Stimulated activated CD8-positive, alpha-beta memory T cell treated with anti-CD3 and anti-CD28 coated beads, Interleukin-2, amount 100 ng/mL, for 48 hours (primary cell): ENCODE measurements at places on chromosomes 12 and 14.

DNA sequence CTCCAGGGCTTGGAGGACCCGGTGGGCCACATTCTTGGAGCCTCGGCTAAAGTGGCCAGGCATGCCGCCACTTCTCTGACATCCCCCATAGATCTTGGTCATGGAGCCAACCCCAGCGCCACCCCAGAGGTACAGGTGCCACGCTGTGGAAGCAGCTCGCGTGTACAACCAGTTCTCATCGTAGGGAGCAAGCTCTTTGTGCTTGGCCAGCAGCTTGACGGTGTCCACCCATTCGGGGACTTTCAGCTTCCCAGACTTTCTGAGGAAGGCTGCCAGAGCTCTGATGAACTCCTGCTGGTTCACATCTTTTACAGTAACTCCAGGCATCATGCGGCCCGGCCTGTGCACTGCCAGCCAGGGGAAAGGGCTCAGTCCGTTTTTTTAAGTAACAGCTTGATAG lies 29.3 kb upstream of the EAPP start:
- no peak for DNase-seq

DNA sequence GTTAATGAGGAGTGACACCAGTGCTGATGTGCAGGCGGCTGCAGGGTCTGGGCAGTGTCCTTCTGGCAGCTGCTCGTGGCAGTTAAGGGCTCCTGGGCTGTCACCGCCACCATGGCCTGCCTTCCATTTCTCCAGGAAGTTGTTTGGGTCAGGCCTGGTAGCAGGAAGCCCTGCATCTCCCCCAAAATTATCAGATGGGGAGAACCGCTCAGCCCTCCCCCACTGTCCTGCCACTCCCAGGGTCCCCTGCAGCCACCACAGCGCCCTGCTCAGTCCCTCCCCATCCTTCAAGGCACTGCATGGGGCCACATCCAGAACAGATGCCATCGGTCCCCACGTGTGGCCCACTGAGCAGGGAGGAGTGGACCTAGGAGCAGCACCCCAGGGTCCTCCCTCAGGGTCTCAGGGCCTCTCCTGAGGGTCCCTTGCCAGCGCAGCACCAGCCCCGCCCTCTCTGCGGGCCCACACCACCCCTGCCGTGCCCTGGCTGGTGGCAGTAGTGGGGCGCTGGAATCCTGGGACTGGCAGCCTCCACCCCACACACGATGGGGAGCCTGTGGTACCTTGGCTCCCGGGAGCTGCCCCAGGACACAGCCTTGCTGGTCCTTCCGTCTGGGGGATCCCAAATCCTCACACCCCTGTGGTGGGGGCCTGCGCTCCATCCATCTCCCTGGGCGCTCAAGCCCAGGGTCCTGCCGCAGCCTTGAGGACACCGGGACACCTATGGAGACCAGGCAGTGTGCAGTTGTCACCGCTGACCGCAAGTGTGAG lies 10.3 kb upstream of the AMN start:
- no peak for DNase-seq

DNA sequence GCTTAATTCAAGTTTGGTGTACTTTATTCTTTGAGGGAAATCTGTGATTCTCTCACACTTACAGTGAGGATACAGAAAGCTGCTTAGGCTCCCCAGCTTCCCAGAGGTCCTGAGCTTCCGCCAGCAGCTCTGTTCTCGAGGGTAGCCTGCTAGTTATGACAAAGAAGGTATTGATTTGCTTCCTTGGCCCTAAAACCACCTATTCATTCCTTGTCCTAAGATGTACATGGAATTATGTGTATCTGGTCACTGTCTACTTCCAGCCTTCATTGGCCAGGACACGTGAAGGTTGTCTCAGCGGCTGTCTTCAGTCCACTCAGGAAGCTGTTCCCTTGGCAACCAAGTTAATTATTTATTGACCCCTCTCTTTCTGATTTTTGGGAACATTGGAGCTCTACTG lies 55.7 kb downstream of the GALNT8 start:
- DNase-seq = no peak

GRCh38 chr12:75706786-75707605 lies 195.6 kb upstream of the KRR1 start:
- no peak for DNase-seq

DNA sequence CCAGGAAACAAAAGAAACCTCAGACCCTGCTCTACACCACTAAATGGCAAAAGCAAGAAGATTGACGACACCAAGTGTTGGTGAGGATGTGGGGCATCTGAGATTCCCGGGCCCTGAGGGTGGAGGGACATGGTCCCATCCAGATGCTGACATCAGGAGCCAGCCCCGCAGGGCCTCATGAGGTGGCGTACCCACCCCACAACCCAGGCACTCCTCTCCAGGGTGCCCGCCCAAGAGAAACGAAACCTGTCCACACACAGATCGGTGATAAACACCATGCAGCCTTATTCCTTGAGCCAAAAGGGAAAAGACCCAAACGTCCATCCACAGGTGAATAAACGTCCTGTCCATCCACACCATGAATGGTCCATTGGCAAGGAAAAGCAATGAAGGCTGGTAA lies 54.8 kb upstream of the C14orf180 start:
- DNase-seq = no peak

GRCh38 chr12:70660620-70661219 lies 23.5 kb upstream of the PTPRB start:
- DNase-seq = no peak

DNA sequence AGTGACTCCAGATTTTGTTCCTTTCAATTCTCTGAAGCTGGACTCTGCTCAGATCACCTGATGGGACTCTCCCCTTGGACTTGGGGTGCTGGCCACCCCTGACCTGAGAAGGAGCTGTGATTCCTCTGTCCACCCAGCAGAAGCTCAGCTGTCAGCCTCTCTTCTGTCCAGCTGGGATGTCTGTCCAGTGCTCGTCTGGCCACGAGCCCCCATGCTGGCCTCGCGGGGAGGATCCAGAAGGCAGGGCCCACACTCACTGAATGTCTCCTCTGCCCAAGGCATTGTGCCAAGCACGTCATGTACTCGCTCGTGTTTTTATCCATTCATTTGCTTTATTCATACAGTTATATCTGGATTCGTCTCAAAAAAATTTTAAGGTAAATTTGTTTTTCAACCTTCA lies 14.2 kb upstream of the SLC24A4 start:
- no peak for DNase-seq

GRCh38 chr12:80241576-80242273 lies 142.4 kb downstream of the OTOGL start:
- DNase-seq = no peak

DNA sequence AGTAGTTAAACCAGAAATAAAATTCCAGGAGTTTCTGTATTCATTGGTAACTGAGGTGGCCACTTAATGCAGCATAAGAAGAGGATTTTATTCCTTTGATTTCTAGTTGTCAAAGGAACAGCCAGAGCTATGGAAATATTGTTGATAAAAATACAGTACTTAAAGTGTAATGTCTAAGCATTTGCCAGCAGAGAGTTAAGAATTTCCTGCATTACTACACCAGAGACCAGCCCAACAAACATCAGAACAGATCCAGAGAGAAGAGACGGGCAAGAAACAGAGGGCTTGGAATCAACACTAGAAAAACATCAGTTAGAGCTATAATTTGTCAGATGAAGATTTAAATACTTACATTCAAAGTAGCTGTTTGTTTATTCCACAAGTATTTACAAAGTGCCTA lies 77.9 kb downstream of the ST8SIA1 start:
- DNase-seq = no peak

- no peak for DNase-seq
These were observed 64.9 kb downstream of the ETNK1 start for GRCh38 chr12:22689876-22690275.

- DNase-seq = no peak
These were observed 20.0 kb downstream of the DICER1 start for GRCh38 chr14:95137164-95137803.

GRCh38 chr12:116172224-116172849 lies 105.2 kb downstream of the MED13L start:
- DNase-seq = peak; percentile 20

GRCh38 chr12:24905431-24905830 lies 43.5 kb downstream of the BCAT1 start:
- no peak for DNase-seq

DNA sequence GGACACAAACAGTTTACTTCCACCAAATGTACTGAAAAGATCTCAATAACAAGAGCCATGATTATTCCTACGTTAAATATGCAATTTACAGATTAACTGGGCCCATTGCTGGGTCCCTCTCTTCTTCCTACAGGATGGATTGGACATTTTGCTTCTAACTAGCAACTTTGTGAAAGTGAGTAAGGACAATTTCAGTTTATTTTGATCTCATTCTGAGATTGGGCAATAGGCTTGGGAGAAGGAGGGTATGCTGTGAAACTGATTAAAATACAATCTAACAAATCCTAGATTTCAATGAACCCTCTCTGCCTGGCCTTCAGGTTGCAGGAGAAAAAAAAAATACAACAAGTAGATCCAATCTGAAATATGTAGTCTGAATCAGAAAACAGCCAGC lies 121.5 kb downstream of the PRKD1 start:
- no peak for DNase-seq

GRCh38 chr12:18262514-18262913 lies 1.2 kb downstream of the PIK3C2G start:
- no peak for DNase-seq

GRCh38 chr14:88604212-88604611 lies 41.4 kb downstream of the ZC3H14 start:
- DNase-seq = no peak

- no peak for DNase-seq
These were observed 1.4 kb downstream of the LRFN5 start for GRCh38 chr14:41607966-41608663.

- no peak for DNase-seq
These were observed 365.6 kb downstream of the NELL2 start for GRCh38 chr12:44510510-44510909.

- DNase-seq = no peak
These were observed 1.7 kb upstream of the SPATS2 start for GRCh38 chr12:49365542-49365941.

GRCh38 chr14:86796221-86797074 lies 1196.5 kb downstream of the GALC start:
- no peak for DNase-seq

DNA sequence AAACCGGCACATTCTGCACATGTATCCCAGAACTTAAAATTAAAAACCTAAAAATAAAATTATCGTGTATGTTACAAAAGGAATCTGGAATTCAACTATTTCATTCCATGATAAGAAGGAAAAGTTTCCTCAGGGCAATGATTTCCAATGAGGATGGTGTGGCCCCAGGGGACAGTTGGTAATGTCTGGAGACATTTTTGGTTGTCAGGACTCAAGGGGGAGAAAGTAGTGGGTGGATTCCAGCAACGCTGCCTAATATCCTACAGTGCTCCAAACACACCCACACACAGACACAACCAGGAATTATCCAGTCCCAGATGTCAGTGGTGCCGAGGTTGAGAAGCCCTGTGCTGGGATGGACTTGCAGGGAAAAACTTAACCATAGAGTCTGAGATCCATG lies 228.3 kb downstream of the TMEM132D start:
- DNase-seq = no peak

DNA sequence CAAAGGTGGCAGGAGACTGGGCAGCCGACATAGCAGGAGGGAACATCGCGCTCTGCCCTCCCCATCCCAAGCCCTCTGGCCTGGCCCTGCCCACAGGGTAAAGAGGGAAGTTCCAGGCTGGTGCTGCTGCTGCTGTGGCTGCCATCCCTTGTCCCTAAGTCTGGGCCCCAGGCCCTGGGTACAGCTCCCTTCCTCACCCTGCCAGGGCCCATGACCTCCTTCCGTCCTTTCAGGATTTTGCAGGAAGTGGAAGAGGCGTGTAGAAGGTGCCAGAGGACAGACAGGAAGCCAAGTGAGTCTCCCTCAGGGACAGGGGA lies 14.7 kb upstream of the NCOR2 start:
- no peak for DNase-seq

GRCh38 chr14:103480595-103480994 lies 42.0 kb downstream of the CKB start:
- no peak for DNase-seq

DNA sequence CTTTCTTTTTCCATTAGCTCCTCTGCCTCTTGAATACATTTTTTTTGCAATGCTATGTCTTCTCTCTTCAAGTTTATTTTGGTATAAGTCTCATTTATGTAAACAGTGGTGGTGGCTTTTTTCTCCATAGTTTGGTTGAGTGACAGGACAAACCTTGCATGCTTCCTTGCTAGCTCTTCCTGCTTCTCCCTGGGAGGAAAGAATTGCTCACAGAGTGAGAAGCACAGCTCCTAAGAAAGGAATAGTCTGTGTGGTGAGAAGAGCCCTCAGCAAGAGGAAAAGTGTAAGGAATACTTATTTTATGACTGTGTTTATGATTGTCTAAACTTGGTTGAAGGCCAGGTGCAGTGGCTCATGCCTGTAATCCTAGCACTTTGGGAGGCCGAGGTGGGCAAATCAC lies 11.5 kb downstream of the CCDC175 start:
- no peak for DNase-seq

- DNase-seq = no peak
These were observed 13.5 kb upstream of the ACTR6 start for GRCh38 chr12:100187068-100187467.

- DNase-seq = no peak
These were observed 19.3 kb downstream of the TMCC3 start for GRCh38 chr12:94631058-94631457.

DNA sequence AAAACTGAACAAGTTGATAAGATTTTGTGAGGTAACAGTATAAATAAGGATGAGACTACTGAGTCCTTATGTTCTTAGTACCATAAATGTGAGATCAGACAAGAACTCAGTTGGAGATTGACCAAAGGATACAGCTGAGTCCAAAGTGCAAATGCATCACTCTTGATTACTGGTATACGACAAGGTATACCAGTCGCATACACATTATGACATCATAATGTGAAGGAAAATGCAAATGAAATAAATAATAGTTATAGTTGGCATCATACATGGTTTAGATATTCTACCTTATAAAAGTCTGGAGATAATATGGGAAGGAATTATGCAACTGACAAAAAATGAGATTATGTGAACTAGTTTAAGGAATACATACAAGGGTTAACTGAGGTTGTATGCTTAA lies 476.3 kb upstream of the STXBP6 start:
- no peak for DNase-seq

DNA sequence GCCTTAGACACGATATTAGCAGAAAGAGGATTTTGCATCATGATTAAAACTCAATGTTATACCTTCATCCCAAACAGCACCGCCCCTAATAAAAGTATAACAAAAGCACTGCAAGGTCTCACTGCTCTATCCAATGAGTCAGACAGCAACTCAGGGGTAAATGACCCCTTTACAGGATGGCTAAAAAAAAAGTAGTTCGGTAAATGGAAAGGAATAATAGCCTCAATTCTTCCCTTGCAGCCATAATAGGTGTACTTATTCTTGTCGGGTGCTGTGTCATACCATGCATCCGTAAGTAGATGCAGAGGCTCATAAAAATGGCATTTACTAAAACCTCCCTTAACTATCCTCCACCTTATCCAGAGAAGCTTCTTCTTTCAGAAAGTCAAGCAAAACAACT lies 53.9 kb upstream of the AP4S1 start:
- DNase-seq = no peak
